ENCODE measurements at places on chromosomes 5 and 9. TPM values are rescaled to one million over a fixed set of nuclear protein-coding genes. Genes with fewer than 3 reads are reported as not detected.

PHF24 gene
- not detected for polyA plus RNA-seq

PKD2L2 gene
- polyA plus RNA-seq: 0.41 TPM

FIBCD1 gene
- polyA plus RNA-seq: not detected

IFNK gene
- not detected for polyA plus RNA-seq

SPACA9 gene
- 1.4 TPM for polyA plus RNA-seq

CNTLN gene
- not detected for polyA plus RNA-seq

SOWAHA gene
- polyA plus RNA-seq: not detected

GRIA1 gene
- not detected for polyA plus RNA-seq

SLC6A18 gene
- polyA plus RNA-seq: not detected
